ENCODE measurements at places on chromosomes 12 and 14. TPM values are rescaled to one million over a fixed set of nuclear protein-coding genes. Genes with fewer than 3 reads are reported as not detected.

The CFAP251 gene
- 0.88 TPM for total RNA-seq

The PTPN6 gene
- 12.8 TPM for total RNA-seq

The LAG3 gene
- total RNA-seq, result 1.5 TPM

The EML5 gene
- 0.45 TPM for total RNA-seq

The NID2 gene
- total RNA-seq, result 32.6 TPM

The TAS2R7 gene
- total RNA-seq, result not detected

The GALNT9 gene
- 6.4 TPM for total RNA-seq

The MYH6 gene
- total RNA-seq, result 0.02 TPM

The PAH gene
- total RNA-seq, result not detected

The TGFB3 gene
- 0.84 TPM for total RNA-seq

The CLEC4A gene
- not detected for total RNA-seq

The TBPL2 gene
- not detected for total RNA-seq

The IL23A gene
- 0.70 TPM for total RNA-seq

The MSRB3 gene
- total RNA-seq, result 21.4 TPM

The KRT75 gene
- total RNA-seq, result 0.13 TPM

The ZFYVE21 gene
- 39.4 TPM for total RNA-seq

The MAP1LC3B2 gene
- total RNA-seq, result 1.7 TPM

The CCNB1IP1 gene
- 60.3 TPM for total RNA-seq

The PRB2 gene
- total RNA-seq, result not detected

The DBX2 gene
- not detected for total RNA-seq

The PTPRO gene
- not detected for total RNA-seq

The FAIM2 gene
- not detected for total RNA-seq

The DMAC2L gene
- 12.5 TPM for total RNA-seq

The SLC6A13 gene
- total RNA-seq, result 0.26 TPM

The MFAP5 gene
- not detected for total RNA-seq

The RND1 gene
- 7.4 TPM for total RNA-seq

The CLEC4C gene
- not detected for total RNA-seq

The DUSP6 gene
- total RNA-seq, result 9.6 TPM

The FAM181A gene
- total RNA-seq, result not detected

The SLC10A1 gene
- total RNA-seq, result not detected

The TAS2R50 gene
- total RNA-seq, result not detected

The REP15 gene
- total RNA-seq, result 0.45 TPM
